ENCODE measurements at places on chromosomes 11 and 22.

DNA sequence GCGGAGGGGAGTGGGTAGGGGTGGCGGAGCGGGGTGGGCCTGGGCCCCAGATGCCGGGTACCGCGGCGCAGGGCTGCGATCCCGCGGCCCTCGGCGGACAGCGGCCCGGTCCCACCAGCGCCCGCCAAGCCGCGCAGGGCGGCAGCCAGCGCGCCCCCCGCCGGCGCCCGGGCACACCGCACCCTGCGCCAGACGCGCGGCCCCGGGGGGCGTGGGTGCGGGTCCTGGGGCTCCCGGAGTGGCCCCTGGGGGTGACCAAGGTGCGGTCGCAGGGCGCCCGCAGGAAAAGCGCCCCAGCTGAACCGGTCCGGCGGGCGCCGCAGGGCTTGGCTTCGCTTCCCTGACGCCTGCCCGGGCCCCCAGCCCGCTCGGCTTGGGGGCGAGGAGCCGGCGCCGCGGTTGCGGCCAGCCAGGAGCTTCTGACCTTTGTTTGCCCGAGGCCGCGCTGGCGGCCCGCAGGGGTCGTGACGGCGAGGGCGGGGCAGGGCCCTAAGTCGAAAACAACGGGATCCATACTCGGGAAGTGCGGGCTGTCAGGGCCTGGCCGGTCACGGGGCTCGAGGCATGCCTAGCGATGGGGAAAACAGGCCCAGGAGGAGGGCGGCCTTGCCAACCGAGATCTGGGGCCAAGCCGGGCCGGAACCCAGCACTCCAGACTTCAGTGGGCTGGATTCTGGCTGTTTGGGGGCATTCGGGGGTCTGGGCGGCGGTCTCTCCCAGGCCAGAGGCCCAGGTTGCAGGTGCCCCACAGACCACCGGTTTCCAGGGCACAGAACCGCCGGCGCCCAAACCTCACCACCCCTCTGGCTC, 581 bp upstream of the AP5B1 start:
- no peak for DNase-seq

DNA sequence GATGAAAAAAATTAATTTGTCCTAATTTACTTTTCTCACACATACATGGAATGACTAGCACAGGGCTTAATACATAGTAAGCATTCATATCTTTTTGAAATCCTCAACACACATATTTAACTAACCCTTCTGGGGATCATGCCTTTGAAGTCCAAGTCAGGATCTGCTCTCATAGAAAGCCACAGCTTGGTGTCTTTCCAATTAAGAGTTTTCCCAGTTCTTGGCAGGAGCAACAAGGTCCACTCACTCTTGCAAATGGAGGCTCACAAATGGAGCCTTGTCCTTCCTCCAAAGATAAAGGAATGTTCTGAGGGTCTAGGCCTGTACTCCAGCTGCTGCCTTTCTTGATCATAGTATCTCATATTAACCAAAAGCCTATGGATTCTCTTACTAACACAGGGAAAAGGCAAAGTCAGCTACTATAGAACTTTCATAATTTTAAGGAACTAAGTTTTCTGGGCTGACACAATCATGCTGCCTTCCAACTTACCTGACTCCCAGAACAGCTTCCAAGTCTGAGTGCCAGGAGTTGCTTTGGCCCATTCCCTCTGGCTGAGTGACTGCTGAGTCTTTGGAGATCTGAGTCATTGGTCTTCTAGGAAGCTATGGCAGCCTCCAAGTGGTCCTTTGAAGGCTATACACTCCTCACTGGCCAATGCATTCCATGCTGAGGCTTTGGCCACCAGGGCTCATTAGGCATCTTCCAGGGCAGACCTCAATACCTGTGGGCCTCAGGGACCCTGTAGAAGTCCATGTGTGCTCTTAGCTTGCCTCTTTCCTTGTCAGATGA, 25.8 kb upstream of the NUCB2 start:
- no peak for DNase-seq

DNA sequence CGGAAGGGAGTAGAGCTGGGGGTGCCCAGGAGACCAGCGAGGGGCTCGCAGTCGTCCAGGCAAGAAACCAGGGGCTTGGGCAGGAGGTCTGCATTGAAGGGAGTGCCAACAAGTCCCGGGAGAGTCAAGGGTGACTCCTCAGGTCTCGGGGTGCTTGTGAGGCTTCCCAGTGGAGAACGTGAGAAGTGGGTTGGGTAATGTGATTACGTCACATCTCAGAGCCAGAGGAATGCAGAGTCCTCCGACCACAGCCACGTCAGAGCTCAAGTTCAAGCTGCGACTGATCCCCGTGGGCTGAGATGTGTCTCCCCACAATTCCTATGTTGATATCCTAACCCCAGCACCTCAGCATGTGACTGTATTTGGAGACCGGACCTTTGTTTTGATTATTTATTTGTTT, 89.7 kb upstream of the SHANK2 start:
- no peak for DNase-seq

DNA sequence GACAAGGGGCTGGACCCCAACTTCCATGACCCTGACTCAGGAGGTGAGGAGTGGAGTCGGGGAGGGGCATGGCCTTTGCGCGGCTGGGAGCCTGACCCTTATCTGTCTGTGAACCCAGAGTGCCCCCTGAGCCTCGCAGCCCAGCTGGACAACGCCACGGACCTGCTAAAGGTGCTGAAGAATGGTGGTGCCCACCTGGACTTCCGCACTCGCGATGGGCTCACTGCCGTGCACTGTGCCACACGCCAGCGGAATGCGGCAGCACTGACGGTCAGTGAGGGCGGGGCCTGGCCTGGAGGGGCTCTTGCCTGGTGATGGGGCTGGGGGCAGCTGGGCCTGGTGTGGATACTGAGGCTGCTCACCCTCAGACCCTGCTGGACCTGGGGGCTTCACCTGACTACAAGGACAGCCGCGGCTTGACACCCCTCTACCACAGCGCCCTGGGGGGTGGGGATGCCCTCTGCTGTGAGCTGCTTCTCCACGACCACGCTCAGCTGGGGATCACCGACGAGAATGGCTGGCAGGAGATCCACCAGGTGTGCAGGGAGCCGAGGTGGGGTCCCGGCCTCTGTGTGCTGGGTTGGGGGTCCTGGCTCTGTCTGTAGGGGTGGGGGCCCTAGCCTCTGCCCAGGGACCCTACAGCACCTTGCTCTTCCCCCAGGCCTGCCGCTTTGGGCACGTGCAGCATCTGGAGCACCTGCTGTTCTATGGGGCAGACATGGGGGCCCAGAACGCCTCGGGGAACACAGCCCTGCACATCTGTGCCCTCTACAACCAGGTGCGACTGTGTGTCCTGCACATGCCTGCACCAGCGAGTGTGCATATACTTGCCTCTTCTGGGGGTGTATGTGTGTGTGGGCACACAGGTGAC, 6.3 kb downstream of the SHANK3 start:
- no peak for DNase-seq

DNA sequence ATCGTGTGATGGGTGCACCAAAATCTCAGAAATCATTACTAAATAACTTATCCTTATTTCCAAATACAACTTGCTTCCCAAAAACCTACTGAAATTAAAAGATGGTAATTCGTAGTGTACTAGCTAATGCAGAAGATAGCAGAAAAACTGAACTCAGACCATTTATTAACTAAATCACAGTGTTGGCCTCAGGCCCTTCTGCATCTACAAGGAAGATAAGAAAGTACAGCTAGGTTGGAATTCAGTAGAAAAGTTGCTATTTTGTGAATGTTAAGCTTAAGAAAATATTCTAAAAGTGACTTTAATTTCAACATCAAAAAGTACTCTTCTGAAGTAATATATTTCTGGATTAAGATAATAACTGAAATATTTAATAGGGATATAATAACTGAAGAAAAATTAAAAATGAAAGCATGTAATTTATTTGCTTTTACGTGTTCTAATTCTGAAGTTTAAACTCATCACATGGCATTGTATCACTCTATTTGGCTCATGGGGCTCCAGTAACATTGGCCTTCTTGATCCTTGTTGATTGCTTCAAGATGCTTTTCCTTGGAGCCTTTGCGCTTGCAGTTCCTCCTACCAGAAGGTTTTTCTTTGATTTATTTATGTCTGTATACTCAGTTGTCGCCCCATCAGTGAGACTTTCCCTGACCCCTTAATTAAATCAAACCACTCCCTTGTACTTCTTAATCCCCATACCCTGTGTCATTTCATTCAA, 847.9 kb upstream of the ANO3 start:
- no peak for DNase-seq

DNA sequence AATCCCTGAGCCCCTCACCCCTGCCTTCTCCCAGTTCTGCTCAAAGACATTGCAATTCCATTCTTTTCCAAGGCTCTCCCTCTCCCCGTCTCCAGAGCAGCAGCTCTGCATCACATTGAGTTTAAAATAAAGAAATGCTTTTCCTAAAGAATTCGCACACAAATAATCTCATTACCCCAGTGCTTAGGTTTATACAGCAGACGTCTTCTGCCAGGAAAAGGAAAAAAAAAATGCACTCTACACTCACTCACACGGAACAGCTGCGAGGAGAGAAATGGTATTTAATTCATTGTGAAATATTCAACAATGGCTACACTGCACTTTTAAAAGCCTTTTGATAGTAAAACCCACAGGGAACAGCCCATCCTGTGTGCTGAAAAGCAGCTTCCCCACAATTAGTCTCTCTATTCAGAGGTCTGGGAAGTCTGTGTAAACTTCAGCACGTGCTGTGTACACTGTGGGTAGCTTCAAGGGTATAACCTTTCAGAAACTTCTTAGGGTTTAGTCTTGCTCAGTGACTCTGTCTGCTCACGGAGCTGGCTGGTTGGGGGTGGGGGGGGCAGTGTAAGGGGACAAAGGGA, 42.8 kb downstream of the ETS1 start:
- no peak for DNase-seq

- no peak for DNase-seq
Observed at GRCh38 chr11:45665206-45665932, at the start of gene CHST1. Gene CHST1, minus strand, starts transcription at chr11:45665622. Its CDS starts 14,699 bp downstream, at chr11:45650923.

All from stimulated activated CD4-positive, alpha-beta T cell treated with anti-CD3 and anti-CD28 coated beads, TNF-alpha, amount 100 ng/mL, for 48 hours (primary cell).